Stimulated activated CD4-positive, alpha-beta T cell treated with anti-CD3 and anti-CD28 coated beads, Interleukin-15, amount 100 ng/mL, for 1 hour (primary cell): ENCODE measurements at places on chromosomes 1 and 21.

GRCh38 chr1:23069675-23070074 is 50.4 kb downstream of the KDM1A start:
- no peak for DNase-seq

- DNase-seq, result no peak
Measured at GRCh38 chr21:28798798-28799197, 193.9 kb downstream of the LTN1 start.

DNA sequence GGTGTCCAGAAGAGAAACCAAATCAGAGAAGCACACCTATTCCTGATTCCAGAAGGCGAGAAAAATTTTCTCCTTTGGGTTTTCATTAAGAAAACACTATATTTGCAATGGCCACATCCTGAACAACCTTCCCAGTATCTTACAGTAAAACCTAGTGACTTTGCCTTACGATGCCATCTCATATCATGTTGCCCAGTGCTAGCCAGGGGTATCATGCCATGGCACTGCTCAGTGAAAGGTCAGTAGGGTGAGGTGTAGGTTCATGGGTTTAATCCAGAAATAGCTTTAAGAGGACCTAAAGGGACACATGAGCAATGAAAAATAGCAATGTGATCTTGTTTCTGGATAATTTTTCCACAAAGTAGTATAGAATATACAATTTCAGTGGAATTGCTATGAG is 7.2 kb downstream of the TLCD4 start:
- no peak for DNase-seq

DNA sequence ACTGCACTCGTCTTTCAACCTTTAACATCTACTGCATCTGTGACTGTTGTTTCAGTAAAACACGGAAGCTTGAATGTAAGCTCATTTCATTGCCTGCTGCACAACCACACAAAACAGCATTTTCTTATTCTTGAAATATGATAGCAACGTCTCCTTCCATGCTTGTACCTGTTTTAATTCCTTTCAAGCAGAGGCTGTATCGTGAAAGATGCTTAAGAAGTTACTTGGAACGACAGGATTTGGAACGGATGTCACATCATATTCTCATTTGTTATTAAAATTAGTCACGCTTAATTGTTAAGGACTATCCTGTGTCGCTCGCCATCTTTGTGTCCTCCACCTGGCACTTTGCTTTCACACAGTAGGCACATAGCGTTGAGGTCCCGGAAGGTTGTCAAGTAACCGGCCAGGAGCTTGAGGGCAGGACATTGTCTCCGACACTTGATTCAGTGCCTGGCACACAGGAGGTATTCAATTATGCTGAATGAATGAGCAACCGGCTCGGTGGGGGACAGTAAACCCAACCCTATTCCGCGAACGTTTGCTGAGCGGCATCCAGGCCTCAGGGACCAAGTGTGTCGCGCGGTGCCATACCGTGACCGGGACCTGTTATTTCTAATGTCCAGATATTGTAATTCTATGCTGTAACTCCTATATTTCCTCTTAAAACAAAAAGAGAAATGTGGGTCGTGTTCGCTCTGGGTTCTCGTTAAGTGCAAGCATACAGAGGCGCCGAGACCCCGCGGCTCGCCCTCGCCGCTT is 499 bp upstream of the SH3GLB1 start:
- DNase-seq, result no peak

DNA sequence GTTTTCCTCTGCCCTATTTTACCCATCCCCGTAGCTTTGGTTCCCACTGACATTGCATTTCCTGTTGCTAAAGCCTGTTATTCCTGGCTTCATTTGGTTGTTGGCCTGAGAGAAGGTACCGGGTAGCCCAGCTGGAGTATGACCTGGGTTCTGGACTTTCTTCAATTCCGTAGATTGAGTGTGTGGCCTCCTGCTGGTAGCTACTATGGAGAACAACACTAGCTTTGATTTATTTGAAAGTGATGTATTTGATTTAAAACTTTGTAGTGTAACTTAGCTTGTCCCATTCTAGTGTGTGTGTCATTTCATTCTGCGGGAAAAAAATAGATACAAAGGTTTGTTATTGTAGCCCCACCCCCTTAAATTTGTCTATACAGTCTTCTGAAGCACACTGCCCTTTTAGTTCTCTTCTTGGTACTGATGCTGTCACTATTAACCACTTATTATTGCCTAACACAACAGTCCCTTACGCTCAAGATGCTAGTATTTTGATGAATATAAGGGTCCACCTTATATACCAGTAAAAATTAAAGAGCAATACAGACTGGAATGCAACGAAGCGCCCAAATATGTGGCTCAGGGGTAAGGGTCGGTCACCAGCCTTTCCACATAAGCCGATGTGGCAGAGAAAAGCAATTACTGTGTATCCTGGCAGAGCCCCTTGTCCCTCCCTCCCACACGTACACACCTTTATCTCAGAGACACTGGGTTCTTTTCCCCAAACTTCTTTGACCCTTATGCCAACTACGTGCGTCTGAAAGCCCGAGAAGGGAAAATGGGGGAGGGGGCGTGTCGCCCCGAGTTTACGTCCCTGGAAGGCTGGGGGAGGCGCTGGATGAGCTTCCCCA is 643 bp upstream of the MOV10 start:
- DNase-seq, result no peak

DNA sequence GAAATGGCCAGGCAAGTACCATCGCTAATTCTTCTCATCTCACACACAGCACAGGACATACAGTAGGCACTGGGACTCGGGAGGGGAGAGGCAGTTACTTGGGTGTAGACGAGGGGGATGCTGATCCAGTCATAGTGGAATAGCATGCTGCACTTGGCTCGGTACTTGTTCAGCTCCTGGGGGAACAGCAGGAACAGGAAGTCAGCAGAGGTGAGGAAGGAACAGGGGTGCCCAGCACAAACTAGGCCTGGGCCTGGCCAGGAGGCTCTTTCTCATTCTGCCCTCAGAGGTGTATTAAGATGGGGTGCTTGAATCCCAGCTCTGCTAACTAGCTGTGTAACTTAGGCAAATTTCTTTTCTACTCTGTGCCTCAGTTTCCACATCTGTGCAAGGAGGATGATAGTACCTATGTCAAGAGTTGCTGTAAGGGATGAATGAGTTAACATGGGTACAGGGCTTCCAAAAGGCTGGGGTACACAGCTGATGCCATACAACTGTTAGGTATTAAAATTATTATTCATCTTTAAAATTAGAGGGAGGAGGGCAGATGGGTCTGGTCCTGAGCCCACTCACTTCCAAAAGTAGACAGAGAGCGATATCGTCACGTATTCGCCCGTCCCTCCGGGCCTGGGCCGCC is 2.4 kb downstream of the BEST4 start:
- no peak for DNase-seq

- DNase-seq, result no peak
Measured at GRCh38 chr1:29640428-29640785, 404.1 kb downstream of the PTPRU start.
